M059J (cell line): ENCODE measurements at places on chromosomes 6 and 20. TPM values are rescaled to one million over a fixed set of nuclear protein-coding genes. Genes with fewer than 3 reads are reported as not detected.

- no peak for DNase-seq
Observed at GRCh38 chr6:122400462-122401089, 1.1 kb downstream of the HSF2 start.

- peak; percentile 65 for DNase-seq
Observed at GRCh38 chr6:39357998-39358686, 35.6 kb upstream of the KCNK16 start.

- DNase-seq: peak; percentile 63
Observed at GRCh38 chr20:43537921-43538877, 20.6 kb upstream of the SGK2 start.

- DNase-seq: peak; percentile 9
Observed at GRCh38 chr6:168238159-168238909, 81.2 kb downstream of the DACT2 start.

DNA sequence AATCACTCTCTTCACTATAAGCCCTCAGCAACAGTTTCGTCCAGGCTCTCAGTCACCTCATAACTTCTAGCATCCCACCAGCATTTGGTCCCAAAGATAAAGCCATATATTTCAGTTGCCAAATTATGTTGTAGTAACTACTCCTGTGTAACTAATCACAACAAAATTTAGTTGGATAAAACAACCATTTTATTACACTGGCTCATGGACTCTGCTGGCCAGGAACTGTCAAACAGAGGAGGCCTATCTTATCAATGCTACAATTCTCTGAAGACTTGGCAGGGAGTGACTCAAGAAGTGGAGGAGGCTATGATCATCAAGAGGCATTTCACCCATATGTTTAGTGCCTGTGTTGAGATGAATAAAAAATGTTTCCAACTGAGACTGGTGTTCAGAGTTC lies 1082.3 kb upstream of the GJE1 start:
- no peak for DNase-seq

GRCh38 chr6:121780325-121781321 lies 345.2 kb downstream of the GJA1 start:
- peak; percentile 93 for DNase-seq

DNA sequence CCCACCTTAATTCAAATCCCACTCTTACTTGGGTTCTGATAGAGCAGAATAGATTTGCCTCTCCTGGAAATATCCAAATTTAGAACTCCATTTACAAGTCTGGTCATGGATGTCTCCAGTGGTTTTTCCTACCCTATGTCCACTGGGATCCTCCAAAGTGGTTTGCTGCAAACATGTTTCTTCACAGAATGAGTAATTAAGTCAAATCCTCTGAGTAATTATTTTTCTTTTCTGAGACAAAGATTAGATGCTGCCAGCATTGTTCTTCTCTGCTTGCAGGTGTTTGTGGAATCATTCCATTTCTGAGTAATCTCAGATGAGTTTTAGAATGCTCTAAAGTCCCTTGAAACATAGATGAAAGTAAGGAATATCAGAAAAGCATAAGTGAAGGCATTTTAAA lies 21.9 kb downstream of the DTD1 start:
- DNase-seq: no peak

DNA sequence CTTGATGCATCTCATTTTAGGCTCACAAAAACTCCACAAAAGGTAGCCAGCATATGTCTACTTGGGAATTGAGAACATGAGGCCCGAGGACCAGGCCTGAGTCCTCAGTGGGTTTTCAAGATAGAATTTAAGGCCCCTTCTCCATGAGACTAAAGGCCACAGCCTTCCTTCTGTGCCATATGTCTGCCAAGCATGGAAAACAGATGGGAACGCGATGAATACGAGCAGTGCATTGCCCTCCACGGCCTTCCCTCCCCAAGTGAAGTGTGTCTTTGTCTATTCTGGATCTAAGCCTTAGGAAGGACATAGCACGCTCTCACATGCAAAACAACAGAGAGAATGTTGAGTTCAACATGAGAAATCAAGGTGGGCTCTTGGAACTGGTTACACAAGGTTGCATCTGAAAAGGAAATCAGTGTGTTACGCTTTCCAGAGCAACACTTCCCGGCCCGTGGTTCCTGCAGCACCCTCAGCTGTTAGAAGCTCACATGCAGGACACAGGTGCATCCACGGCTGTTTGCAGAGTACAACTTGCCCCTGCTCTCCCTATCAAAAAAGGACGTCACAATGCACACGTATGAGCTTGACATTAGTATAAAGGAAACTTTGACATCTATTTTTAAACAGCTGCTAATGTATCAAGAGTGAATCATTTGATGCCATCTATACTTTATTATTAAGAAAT lies 229.9 kb downstream of the NRN1 start:
- no peak for DNase-seq

GRCh38 chr20:20461551-20461950 lies 93.6 kb downstream of the INSM1 start:
- peak; percentile 11 for DNase-seq

GRCh38 chr6:16272201-16272600 lies 33.8 kb downstream of the GMPR start:
- DNase-seq: no peak

DNA sequence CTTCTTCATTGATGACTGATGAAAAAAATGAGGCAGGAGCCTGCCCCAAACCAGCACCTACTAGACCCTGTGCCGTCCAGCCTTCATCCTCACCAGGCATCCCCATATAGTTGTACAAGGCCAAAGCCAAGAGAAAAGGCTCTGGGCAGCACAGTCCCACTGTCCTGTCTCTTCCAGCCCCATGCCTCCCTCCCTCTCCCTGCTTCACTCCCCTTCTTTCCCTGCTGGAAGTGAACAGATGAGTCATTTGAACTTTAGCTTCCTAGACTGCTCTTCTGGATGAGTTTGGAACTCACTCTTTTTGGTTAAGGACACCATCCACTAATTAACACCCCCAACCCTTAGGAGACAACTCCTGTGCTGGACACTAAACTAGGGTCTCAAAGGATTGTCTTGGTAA lies 235.2 kb downstream of the LRFN2 start:
- DNase-seq: peak; percentile 70

DNA sequence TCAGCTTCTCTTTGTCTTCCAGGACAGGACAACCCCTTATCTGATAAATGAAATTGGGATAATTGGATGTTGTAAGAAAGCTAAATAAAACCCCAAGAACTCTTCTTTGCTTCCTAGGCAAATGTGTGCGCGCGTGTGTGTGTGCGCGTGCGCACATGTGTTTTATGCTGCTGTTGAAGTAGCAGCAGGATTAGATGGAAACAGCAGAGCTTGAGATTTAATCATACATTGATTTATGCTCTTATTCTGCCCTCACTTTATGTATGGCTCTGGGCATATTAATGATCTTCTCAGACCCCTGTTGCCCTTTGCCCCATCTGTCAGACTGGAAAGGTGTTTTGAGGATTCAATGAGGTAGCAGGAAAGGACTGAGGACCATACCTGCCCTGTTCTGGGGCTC lies 324.0 kb upstream of the MAP3K7 start:
- DNase-seq: no peak

- no peak for DNase-seq
Observed at GRCh38 chr20:46934746-46935287, 40.2 kb downstream of the EYA2 start.

DNA sequence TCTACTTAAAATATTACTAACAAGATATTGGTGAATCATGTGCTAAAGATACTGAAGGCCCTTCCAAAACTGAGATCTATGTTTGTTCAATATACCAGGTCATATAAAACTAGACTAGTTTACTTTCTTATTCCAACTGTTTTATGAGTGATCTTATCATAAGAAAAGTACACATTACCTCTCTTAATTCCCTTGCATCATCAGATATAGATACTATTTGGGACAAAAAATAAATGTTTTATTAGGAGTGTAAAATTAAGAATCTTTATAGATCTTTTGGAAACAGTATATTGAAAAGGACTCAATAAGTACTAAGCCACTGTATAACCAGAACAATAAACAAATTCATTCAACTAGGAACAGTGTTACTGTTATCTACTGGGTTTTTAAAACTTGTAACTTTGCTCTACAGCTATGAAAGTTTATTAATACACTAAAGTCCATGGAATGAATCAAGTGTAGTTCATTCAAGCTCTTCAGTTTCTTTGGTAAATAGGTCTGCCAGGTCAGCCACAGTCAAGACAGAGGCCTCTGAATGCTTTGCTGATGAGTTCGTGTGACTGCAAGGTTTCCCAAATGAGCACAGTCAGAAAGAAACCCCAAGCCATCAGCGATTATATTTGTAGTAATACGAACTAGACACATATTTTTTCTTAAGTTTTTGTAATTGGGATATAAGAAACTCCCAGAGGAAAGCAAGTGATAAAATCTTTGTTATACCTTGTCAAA lies 71.8 kb upstream of the FBXO30 start:
- DNase-seq: peak; percentile 37

- DNase-seq: no peak
Observed at GRCh38 chr6:45428727-45429126, 51.0 kb upstream of the SUPT3H start.

DNA sequence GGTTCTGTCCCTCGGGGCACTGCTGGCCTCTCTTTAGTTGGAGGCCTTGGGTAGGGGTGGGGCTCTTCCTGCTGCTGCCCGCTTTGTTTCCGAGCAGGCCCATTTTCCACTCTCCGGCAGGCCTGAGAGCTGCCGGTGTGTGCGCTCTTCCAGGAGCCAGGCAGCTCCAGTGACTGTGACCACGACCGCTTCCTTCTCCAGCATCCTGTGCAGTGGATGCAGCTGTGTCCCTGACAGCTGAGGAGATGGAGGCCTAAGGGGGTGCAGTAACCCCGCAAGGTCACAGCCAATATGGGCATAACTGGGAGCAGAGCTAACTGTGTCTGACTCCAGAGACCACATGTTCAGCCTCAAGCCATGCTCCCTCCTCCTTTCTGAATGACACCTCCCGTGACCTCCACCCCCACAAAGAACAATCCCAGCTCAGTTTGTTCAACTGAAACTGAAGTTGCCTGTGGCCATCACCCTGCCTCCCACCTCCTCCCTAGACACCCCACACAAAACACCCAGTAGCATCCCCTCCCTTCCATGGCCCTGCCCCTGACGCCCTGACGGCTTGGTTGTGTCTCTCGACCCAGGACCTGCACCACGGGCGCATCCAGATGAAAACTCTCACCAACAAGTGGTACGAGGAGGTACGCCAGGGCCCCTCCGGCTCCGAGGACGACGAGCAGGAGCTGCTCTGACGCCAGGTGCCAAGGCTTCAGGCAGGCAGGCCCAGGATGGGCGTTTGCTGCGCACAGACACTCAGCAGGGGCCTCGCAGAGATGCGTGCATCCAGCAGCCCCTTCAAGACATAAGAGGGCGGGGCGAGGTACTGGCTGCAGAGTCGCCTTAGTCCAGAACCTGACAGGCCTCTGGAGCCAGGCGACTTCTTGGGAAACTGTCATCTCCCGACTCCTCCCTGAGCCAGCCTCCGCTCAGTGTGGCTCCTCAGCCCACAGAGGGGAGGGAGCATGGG lies 27.8 kb downstream of the SPATA2 start:
- peak; percentile 80 for DNase-seq

DNA sequence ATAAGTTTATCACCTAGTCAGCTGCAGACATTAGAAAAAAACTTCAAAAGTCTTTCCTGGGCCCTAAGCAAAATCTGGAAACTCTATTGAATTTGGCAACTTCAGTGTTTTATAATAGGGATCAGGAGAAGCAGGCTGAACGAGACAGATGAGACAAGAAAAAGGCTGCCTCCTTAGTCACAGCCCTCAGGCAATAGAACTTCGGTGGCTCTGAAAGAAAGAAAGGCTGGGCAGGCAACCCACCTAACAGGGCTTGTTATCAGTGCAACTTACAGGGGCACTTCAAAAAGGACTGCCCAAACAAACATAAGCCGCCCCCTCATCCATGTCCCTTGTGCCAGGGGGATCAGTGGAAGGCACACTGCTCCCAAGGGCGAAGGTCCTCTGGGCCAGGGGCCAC lies 657.9 kb upstream of the HS3ST5 start:
- DNase-seq: peak; percentile 44

DNA sequence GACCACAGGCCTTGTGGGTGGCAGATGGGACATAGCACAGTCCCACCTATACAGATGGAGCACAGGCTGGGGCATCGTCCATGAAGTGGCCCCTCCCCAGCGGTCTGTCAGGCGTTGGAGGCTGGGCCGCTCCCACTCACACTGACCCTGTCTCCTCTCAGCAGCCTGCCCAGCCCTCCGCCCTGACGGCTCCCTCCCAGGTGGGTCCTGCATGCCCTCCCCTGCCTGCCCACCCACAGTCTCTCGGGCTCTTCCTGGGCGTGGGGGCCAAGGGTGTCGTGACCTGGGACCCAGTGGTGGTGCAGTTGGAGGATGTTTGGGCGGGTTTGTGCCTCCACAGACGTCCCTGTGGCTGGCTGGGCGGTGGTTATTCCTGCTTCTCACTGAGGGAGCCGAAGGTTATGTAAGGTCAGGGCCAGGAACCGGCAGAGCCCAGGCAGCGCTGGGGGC lies 22.3 kb downstream of the COL20A1 start:
- no peak for DNase-seq

GRCh38 chr6:47647188-47647587 lies 51.2 kb upstream of the ADGRF4 start:
- no peak for DNase-seq

DNA sequence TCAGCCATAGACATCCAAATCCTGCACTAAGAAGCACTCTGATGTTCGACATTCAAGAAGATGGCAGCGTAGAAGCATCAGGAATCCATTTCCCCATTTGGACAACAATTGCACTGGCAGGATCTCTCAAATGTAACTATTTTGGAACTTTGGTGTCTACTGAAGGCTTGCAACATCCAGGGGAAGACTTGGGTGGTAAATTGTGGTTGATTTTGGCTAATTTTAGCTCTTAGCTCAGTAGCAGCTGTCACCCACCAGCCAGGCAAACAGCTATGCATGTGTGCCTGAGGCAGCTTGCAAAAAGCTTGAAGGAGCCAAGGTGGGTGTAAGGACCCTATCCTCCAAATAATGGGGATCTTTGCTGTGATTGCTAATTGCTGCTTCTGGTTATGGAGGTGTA lies 35.1 kb upstream of the PPP1R3G start:
- DNase-seq: no peak

GRCh38 chr6:150016324-150017185 lies 8.8 kb downstream of the RAET1L start:
- DNase-seq: peak; percentile 76

GRCh38 chr6:13072686-13073347 lies 255.5 kb downstream of the TBC1D7 start:
- DNase-seq: no peak

- no peak for DNase-seq
Observed at GRCh38 chr6:107743311-107743710, 80.8 kb downstream of the SCML4 start.

DNA sequence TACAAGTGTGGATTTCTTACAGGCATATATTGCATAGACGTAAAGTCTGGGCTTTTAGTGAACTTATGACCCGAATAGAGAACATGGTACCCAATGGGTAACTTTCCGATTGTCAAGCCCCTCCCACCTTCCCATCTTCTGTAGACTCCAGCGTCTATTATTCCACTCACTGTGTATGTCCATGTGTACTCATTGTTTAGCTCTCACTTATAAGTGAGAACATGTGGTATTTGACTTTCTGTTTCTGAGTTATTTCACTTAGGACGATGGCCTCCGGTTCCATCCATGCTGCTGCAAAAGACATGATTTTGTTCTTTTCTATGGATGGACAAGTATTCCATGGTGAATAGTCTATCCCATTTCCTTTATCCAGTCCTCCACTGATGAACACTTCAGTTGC lies 306.4 kb downstream of the CD83 start:
- DNase-seq: no peak

Gene MCHR2
- 0.15 TPM in 1 of 2 replicates, not detected in the other for total RNA-seq

Gene CYP24A1
- 32.8 and 39.6 TPM in 2 replicates for total RNA-seq

Gene PHACTR1
- total RNA-seq: 1.2 and 3.5 TPM in 2 replicates

Gene MLN
- not detected in 2 replicates for total RNA-seq

Gene PKIG
- total RNA-seq: 57.9 and 83.1 TPM in 2 replicates

Gene GTSF1L
- total RNA-seq: not detected in 2 replicates

Gene C6orf15
- total RNA-seq: not detected in 2 replicates
